ENCODE measurements at places on chromosomes 7 and 10.

- no peak for DNase-seq
These were observed 25.1 kb downstream of the TMEM168 start for GRCh38 chr7:112765105-112765504.

DNA sequence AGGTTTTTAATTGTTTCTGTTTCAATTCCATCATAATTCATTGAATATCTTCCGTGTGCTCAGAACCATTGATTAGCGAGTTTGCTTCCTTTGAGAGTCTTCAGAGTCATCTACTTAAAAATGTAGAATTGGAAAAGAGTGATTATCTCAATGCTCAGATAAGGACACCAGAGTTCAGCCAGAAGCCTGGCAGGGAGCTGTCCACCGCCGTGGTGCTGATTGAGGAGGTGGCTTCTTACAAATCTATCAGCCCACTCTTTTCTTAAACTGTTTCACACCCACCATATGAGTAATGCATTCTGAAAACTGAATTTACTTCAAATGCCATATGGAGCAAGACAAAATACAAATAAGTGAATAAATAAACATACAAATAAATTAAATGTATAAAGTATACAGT, 79.3 kb downstream of the INSYN2A start:
- DNase-seq, result peak; percentile 69

- peak; percentile 9 for DNase-seq
These were observed 3.8 kb downstream of the VPS41 start for GRCh38 chr7:38905056-38905759.

DNA sequence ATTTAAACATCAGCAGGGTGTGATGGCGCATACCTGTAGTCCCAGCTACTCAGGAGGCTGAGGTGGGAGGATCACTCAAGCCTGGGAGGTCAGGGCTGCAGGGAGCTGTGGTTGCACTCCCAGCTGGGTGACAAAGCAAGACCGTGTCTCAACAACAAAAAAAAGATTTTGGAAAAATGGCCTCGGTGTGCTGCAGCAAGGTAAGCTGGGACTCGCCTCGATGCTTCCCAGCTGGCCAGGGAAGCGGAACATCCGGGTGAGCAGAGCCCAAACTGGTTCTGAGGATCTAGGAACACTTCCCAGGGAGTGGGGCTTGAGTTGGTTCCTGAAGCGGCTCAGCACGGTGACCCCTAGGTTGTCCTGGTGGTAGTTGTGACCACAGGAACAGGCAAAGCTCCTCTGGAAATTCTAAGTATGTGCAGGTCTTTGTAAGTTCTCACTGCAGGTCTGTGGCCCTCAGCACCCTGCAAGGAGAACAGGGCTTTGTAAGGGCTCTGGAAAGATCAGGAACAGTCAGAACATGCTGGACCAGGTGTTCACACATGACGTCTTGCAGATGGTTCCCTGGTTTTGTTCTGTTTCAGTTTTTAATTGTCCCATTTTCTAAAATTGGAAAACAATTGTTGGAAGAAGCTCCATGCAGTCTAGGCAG, 38.6 kb upstream of the ZMIZ2 start:
- no peak for DNase-seq

GRCh38 chr7:77680266-77680665, 16.0 kb upstream of the RSBN1L start:
- peak; percentile 74 for DNase-seq

DNA sequence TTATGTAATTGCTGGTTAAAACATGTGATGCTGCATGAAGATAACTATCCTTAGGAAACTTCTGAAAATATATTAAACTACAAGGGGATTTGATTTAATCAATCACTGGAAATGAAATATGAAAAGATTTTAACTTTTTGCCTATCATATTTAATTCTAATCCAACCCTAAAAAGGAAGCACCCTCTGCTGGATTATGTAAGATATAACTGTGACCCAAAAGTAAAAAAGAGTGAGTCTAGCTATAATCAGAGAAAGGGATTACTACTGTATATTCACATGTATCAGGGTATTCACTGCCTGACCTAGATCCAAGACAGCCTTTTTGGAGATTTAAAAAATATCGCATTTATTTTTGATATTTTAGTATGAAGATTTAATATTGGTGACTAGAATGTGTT, 295.5 kb downstream of the MDFIC start:
- DNase-seq, result no peak

DNA sequence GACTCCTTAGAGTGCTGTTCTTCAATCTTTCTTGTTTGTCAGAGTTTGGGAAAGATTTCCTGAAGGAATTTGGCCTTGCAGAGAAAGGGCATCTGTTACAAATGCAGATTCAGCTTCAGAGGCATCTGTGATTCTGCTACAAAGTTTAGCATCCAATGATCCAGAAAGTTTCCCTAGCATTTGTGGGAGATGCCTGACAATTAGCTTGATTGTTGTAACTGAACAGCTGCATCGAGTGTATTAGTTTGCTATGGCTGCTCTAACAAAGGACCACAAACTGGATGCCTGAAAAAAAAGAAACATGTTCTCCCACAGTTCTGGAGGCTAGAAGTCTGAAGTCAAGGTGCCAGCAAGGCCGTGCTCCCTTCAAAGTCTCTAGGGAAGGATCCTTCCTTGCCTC, 365.1 kb downstream of the GRID1 start:
- DNase-seq, result no peak

All from EH (cell line).